T-cell (primary cell): ENCODE measurements at places on chromosomes 13 and 19.
A peak's percentile ranks its signal among the peaks of the same experiment; 100 is the strongest.

- no peak for DNase-seq
These were observed 76.2 kb upstream of the IRS2 start for GRCh38 chr13:109862627-109863026.

- DNase-seq = no peak
These were observed 14.7 kb downstream of the NAA16 start for GRCh38 chr13:41325752-41326151.

GRCh38 chr13:106691341-106691740 is 123.4 kb upstream of the ARGLU1 start:
- no peak for DNase-seq

DNA sequence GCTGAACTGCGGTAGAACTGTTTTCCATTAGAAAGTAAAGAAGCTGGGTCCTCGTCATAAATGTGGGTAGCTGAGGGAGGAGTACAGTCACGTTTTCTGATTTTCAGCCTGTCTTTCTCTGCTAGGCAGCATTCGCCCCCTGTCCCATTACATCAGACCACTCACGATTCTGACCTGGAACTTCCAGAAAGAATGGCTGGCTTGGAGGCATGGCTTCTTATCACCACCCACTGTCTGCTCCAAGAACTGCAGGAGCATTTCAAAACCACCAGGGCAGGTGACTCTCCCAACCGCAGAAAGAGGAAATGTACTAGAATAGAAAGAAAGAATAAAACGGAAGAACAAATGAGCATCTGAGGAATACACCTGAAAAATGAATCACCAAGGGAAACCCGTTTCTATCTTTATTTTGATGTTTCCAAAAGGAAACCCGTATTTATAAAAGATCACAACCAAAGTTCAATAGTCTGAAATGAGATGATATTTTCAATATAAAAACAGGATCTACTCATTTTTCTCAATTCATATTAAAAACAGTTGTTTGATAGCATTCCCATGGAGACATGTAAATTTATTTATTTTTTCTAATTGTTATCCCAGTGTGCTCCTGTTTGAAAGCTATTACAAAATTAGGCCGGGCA is 22.1 kb upstream of the POMP start:
- DNase-seq = peak; percentile 34

GRCh38 chr19:10112895-10113591 is 1.6 kb downstream of the P2RY11 start:
- DNase-seq = peak; percentile 51

DNA sequence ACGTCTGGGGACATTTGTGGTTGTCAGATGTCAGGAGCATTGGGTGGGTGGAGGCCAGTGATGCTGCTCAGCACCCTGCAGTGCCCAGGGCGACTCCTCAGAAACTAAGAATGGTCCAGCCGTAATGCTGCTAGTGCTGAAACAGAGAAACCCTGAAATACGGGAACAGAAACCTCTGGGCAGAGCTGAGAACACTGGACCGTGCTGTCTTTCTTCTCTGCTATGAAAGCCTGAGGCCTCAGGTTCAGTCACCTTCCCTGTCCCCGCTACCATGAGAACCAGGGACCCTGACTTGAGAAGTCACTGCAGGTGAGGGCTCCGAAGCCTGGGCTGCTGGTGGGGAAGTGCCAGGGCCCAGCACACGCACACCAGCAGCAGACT is 13.4 kb downstream of the CAPS start:
- no peak for DNase-seq
